ENCODE measurements at places on chromosomes 7 and 10. TPM values are rescaled to one million over a fixed set of nuclear protein-coding genes. Genes with fewer than 3 reads are reported as not detected.

GRCh38 chr10:125520968-125521367, 162.0 kb downstream of the TEX36 start:
- no peak for DNase-seq

Gene ADCY1
- 0.62 TPM for total RNA-seq

Gene EIF5AL1
- total RNA-seq = 0.31 TPM

GRCh38 chr10:15182540-15183207, 14.2 kb upstream of the NMT2 start:
- no peak for DNase-seq

GRCh38 chr7:1762238-1762945, 92.3 kb downstream of the ELFN1 start:
- DNase-seq = no peak

DNA sequence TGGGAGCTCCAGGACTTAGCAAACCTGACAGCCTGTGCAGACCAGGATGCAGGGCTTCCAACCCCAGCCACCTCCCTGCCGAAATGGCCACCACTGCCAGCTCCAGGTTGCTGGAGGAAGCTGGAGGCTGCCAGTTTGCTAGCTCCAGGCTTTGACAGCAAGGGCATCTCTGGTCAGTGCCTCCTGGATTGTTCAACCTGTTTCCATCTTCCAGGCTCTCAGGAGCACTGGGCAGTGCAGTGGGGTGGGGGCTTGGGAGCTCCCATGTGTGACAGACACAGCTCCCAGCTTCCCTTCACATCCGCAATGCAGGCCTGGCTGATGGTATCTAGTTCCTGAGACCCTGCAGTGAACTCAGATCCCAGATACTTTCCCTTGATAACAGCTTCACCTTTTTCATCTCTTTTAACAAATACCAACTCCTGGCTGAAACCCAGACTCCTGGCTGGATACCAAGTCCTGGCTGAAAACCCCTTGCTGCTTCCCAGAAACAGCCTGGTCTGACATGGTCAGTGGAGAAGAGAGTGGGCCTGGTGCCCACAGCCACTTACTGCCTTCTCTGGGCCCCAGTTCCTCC, 20.8 kb upstream of the RET start:
- DNase-seq = no peak

Gene DUSP5
- 10.0 TPM for total RNA-seq

Gene SFTPA1
- not detected for total RNA-seq

GRCh38 chr7:150947241-150947745, 30.8 kb downstream of the KCNH2 start:
- no peak for DNase-seq

Gene CRHR2
- total RNA-seq = not detected

DNA sequence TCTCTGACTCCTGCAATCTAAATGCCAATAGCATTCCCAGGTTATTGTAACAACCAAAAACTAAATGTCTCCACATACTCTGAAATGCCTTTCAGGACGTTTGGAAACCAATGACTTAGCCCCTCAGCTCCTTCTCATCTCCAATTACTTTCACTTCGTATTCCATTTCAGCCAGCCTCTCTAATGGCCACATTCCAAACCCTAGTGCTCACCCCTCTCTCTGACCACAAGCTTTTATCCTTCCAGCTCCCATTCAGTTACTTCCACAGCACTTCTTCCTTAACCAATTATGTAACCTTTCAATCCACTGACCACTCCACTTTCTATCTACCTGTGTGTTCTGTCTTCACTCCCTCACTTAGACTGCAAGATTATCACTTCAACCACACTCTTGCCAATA, 4.3 kb downstream of the NOC3L start:
- DNase-seq = peak; percentile 91

DNA sequence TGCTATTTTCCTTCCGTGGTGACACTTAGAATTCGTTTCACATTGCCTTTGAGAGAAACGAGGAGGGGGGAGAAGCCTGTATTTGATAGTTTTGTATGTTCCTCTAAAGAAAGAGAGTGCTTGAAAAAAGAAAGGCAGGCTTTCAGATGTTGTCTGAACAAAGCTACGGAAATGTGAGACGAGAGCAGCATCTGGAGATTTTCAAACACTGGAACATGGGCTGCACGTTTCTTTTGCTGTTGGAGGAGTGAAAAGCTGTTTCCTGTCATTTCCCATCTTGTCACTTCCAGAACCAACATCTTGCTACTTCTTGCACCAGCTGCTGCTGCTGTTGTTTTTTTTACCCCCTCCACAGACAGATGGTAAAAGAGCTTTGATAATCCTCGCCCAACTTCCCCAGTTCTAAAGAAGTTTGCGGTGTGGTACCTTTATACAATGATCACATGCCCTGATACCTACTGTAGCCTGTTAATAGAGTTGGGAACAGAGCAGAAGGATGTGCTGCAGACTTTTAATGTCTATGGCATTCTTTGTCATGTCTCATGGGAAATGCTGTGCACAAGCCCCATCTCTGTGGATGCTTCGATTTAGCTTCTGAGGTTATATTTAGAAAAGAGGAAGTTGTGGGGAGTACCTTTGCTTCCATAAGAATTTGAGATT, 408.1 kb downstream of the AUTS2 start:
- no peak for DNase-seq

GRCh38 chr7:73999664-74000435, 28.1 kb upstream of the ELN start:
- DNase-seq = peak; percentile 89

DNA sequence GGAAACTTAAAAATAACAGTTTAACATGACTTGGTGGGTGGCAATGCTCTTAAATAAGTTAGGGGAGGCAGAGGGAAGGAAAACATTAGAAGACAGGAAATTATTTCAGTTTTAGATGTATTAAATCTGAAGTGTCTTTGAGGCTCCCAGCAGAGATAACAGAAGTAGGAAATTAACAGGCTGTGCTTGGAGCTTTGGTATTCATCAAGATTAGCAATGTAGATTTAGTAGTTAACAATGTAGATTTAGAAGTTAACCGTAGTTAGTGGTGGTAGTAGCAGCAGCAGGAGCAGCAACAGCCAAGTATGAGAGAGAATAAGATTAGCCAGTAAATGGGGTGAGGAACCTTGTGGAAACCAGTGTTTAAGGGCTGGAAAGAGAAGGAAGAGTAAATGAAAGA, 48.7 kb upstream of the UBN2 start:
- no peak for DNase-seq

DNA sequence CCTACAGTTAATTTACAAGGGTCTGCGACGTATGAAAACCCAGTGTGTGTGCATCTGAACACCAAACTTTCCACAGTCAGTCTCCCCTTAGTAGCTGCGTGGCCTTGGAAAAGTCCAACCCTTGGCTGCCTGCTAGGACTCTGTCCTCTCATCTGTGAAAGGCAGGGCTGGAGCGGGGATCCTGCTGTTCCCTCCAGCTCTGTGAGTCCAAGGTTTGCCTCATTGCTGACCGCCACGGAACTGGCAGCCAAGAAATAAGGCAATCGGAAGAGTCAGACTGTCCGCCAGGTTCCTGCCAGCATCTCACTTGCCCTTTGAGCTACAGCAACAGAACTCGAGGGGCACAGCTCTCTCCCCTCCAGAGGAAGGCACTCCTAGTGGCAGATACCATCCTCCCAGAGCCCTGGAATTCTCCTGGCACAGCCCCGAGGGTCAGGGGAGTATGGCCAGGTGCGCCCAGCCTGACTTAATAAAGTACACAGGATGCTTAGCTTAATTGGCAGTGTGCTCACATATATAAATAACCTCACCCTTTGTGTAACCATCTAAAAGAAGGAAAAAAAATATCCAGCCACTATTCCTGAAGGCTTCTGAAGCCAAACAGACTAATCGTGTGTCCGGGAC, 530.1 kb upstream of the FOXK1 start:
- DNase-seq = no peak

GRCh38 chr7:139623518-139623917, 100.0 kb downstream of the CLEC2L start:
- DNase-seq = no peak

Gene WDR86
- total RNA-seq = 0.42 TPM

Gene FKBP9
- 200 TPM for total RNA-seq

- no peak for DNase-seq
Measured at GRCh38 chr10:26310361-26310760, 93.8 kb downstream of the GAD2 start.

GRCh38 chr7:28114056-28114455, 66.5 kb downstream of the JAZF1 start:
- DNase-seq = no peak

- peak; percentile 32 for DNase-seq
Measured at GRCh38 chr7:6175645-6176044, 96.8 kb downstream of the CYTH3 start.

GRCh38 chr10:12177642-12178041, 18.0 kb downstream of the NUDT5 start:
- DNase-seq = peak; percentile 39

GRCh38 chr7:16970732-16971482, 89.1 kb upstream of the AGR3 start:
- no peak for DNase-seq

- no peak for DNase-seq
Measured at GRCh38 chr7:29620556-29620930, 56.9 kb downstream of the PRR15 start.

GRCh38 chr10:128125944-128126764, at the start of gene MKI67:
MKI67 (minus strand) TSS chr10:128126423; CDS start chr10:128125667, 756 bp downstream.
- peak; percentile 93 for DNase-seq

- peak; percentile 27 for DNase-seq
Measured at GRCh38 chr10:110717781-110718589, 73.8 kb downstream of the RBM20 start.

Gene CASP2
- 6.0 TPM for total RNA-seq

Gene KAT6B
- total RNA-seq = 11.6 TPM

GRCh38 chr10:73892310-73893030, 18.1 kb upstream of the CAMK2G start:
- DNase-seq = no peak

Gene CACUL1
- total RNA-seq = 32.3 TPM

DNA sequence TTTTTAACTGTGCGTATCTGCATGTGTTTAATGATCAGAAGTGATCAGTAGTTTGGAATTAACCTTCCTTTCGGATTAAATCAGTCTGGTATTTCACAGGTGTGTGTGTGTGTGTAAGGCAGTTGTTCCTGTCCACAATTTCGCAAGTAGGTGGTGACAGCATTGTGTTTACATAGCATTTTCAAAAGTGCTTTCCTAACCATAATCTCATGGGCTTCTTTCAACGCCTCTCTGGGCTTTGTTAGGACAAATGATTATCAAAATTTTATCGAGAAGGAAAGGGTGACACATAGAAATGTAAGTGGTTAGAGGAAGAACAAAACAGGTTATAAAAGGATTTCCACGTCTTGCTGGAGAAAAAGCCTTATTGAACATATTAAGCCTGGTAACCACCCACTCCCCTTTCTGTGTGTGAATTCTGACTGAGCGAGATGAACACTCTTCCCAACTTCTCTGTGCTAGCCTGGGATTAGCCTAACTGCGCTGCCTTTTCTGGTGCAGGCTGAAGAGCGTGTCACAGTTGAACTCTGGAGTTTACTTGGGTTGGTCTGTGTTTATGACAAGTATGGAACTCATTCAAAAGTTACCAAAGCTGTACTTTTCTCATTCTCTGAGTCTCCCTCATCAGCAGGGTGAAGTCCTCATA, 292.3 kb upstream of the PITRM1 start:
- no peak for DNase-seq

DNA sequence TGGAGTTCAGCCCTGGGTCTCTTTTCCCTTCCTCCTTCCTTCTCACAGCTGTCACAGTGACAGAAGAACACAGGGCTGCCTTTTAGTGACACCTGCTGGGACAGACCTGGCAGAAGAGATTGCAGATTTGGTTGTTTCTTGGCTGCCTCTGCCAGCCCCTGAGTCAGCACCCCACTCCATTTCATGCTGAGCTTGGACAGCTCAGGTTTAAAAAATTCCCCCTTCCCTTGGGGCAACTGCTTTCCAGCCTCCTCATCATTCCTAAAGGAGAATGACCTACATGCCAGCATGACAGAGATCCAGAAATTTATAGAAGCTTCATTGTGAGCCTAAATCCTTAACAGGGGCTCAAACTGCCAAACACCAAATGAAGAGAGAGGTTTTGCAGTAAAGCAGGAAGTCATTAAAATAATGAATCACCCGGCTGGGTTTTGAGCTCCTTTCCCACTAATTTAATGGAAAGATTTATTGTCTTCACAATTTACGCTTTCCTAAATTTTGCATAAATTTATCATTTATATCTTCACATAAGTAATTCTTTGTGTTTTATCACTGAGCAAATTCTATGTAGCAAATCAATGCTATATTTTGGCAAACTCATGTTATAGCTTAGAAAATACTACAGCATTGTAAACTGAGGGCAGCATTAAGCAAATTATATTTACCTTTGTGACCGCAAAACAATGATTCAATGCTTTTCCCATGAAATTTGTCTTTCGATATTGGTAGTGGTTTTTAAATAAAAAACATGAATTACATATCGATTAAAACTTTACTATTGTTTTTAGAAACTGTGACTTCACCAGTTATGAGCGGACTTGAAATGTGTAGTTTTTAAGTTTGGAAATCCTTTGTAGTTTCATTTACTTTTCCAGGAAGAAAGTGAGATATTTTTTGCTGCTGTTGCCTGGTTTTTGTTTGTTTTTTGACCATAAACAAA, 399.5 kb upstream of the ANKRD30A start:
- DNase-seq = peak; percentile 92

DNA sequence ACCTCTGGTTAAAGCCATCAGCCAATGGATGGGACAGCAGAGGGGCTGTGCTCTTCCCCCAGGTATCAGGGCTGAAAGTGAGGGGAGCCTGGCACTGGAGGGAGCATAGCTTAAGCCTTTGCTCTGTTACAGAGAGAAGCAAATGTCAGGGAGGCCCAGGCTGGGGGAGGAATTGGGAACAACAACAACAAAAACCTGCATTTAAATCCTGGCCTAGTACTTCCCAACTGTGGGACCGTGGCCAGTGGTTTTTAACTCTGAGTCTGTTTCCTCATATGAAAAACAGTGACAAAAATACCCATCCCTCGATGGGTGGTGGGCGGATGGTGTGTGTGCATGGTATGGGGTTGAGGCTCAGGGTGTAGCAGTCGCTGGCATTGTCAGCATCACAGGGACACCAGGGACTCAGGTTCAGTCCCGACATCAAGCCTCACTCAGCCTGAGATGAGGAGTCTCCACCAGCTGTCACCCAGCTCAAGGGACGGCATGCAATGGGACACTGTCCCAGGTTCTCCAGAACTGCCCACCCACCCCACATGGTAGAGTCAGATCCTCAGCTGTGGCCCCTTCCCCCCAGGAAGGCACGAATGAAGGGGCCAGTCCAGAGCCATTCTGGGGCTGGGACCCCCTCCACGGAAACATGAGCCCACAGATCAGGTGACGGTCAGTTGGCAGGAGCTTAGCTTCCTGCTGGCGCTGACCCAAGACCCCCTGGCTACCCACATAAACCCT, 74.5 kb downstream of the AFAP1L2 start:
- no peak for DNase-seq

DNA sequence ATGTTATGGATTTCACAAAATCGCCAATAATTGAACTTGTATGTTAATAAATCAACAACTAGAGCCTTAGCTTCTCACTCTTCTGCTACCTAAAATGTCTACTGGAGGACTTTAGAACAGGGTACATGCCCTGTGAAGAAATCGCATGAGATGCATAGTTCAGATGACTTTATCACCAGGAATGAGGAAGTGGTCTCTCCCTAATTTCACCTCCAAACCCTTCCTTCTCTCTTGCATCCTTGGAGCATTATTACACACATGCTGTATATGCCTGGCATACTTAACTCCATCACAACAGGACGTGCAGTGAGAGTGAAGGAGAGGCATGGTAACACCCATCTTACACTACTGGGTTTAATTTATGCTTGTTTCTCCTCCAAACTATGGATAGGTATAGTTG, 27.8 kb downstream of the RHEB start:
- peak; percentile 45 for DNase-seq

Gene SPDYE5
- total RNA-seq = not detected
